ENCODE measurements at places on chromosomes 11 and 22. TPM values are rescaled to one million over a fixed set of nuclear protein-coding genes. Genes with fewer than 3 reads are reported as not detected.

DNA sequence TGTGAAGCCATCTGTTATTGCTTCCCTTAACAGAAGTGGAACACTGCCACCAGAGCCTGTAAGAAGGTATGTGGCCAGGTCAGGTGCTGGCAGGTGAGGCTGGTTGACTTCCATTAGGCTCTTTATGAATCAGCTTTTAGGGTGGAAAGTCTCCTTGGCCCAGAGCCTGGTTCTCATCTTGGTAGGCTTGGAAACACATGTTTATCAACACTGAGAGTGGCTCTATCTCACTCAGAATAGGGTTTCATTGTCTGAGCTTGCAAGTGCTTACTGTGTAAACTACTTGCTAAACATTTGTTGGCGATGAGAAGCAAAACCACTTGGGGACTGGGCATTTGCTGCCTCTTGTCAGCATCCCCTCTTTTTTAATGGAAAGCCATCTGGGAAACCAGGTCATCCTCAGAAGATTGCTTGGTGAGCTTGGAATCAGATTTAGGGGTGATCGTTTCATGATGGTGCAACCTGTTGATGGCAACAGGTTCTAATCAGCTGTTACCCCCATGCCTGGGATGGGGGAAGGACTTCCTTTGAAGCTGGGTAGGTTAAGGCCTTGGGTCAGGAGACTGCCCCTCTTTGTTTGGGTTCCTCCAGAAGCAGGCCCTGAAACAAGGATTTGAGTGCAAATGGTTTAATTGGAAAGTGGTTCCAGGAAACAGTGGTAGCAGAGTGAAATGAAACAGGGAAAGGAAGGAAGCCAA lies 75.0 kb upstream of the AMPD3 start:
- H3K27me3 ChIP-seq: no peaks in the 10 kb centered on the region
- H3K36me3 ChIP-seq: no peaks in the 10 kb centered on the region
- peak overlapping the region; percentile 44 for H3K27ac ChIP-seq
- DNase-seq: no peak
- no peaks in the 10 kb centered on the region for H3K4me1 ChIP-seq
- no peak overlapping the region for H3K4me3 ChIP-seq

TENM4 gene
- total RNA-seq: 1.8 TPM

C22orf31 gene
- not detected for total RNA-seq

- no peak overlapping the region for H3K4me3 ChIP-seq
- no peaks in the 10 kb centered on the region for H3K36me3 ChIP-seq
- H3K27ac ChIP-seq: no peak overlapping the region
- H3K27me3 ChIP-seq: no peaks in the 10 kb centered on the region
Observed at GRCh38 chr11:101030692-101031091, 98.9 kb downstream of the PGR start.

MLC1 gene
- total RNA-seq: not detected

DNA sequence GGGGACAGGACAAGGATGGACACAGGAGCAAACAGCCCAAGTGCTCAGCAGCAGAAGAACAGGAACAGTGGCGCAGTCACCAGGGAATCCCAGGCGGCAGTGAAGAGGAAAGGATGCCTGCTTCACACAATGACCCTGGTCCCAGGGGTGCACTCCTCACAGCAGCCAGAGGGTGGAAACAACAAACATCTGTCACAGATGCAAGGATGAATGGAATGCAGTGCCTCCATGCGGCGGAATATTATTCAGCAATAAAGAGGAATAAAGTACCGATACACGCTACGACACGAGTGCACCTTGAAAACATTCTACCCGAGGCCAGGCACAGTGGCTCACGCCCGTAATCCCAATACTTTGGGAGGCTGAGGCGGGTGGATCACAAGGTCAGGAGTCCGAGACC lies 12.7 kb downstream of the CSNK1E start:
- peaks cover 35% of the 10 kb centered on the region for H3K36me3 ChIP-seq
- peaks cover 66% of the 10 kb centered on the region for H3K4me1 ChIP-seq
- no peaks in the 10 kb centered on the region for H3K27me3 ChIP-seq
- H3K4me3 ChIP-seq: no peak overlapping the region

- H3K27me3 ChIP-seq: no peaks in the 10 kb centered on the region
- H3K4me3 ChIP-seq: no peak overlapping the region
- H3K27ac ChIP-seq: no peak overlapping the region
Observed at GRCh38 chr22:38098410-38099249, 11.9 kb downstream of the BAIAP2L2 start.

SYT9 gene
- 0.73 TPM for total RNA-seq

Data from stomach (tissue), 19 donors.